ENCODE measurements at places on chromosomes 11 and 22. TPM values are rescaled to one million over a fixed set of nuclear protein-coding genes. Genes with fewer than 3 reads are reported as not detected.

DNA sequence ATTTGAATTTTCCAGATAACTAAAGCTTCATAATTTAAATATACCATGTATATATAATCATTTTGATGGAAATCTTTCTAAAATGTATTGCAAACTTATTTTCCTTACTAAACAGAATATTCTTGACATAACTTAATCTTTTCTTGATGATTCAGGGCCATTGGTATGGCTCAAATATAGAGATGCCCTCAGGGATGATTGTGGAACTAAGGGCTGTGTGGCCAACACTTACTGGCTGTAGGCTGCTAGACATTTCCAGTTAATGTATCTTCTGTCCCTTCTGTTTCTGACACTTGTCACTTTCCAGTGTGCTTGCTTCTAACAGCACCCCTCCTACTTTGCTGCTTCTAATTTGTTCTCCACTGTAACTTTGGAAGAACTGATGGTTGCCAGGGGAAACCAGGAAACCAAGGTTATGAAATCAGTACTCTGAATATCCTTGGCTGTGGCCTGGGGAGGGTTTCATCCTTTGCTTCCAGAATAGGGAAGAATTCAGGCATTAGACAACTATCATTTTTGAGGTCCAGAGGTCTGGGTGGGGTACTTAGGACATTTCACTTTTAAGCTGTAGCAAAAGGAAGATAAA, 697.2 kb downstream of the ETS1 start:
- H3K27ac ChIP-seq, result no peak overlapping the region
- no peak overlapping the region for H3K4me3 ChIP-seq
- H3K36me3 ChIP-seq, result no peaks in the 10 kb centered on the region
- no peaks in the 10 kb centered on the region for H3K27me3 ChIP-seq
- H3K4me1 ChIP-seq, result no peaks in the 10 kb centered on the region

DNA sequence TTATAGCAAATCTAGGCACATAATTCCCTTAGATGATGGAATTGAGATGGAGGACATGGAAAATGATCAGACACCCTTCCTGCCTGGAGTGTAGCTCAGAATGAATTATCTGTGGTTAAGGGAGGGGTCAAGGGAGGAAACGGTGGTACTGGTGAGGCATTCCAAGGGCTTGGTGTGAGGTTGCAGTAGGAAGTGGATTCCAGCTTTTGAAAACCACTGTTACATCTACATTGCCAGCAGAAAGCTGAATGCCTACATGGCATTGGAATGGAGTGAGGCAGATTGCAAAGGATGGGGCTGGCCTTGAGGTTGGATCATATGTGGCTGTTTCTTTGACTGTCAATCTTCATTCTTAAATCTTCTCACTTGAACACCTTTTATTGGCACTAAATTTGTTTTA, 684.4 kb downstream of the NTM start:
- no peak overlapping the region for H3K4me3 ChIP-seq
- no peak overlapping the region for H3K27ac ChIP-seq
- no peaks in the 10 kb centered on the region for H3K36me3 ChIP-seq
- DNase-seq, result no peak

GRCh38 chr11:83241291-83241946, 44.7 kb downstream of the CCDC90B start:
- no peak overlapping the region for H3K4me3 ChIP-seq
- H3K4me1 ChIP-seq, result no peaks in the 10 kb centered on the region
- DNase-seq, result no peak
- no peak overlapping the region for H3K27ac ChIP-seq
- no peaks in the 10 kb centered on the region for H3K27me3 ChIP-seq
- no peaks in the 10 kb centered on the region for H3K36me3 ChIP-seq

GRCh38 chr22:21940521-21940920, 12.1 kb downstream of the PPM1F start:
- H3K4me3 ChIP-seq, result no peak overlapping the region
- peak overlapping the region; percentile 84 for H3K27ac ChIP-seq
- H3K4me1 ChIP-seq, result peaks cover 100% of the 10 kb centered on the region
- no peaks in the 10 kb centered on the region for H3K27me3 ChIP-seq

GRCh38 chr11:66316849-66317251, at the start of gene CD248:
TSS of gene CD248 (minus strand) at chr11:66317044. CDS start at chr11:66317027, 17 bp downstream.
- no peaks in the 10 kb centered on the region for H3K36me3 ChIP-seq
- no peaks in the 10 kb centered on the region for H3K4me1 ChIP-seq
- H3K27me3 ChIP-seq, result no peaks in the 10 kb centered on the region

- no peak for DNase-seq
- H3K36me3 ChIP-seq, result peaks cover 45% of the 10 kb centered on the region
- peak overlapping the region; percentile 94 for H3K27ac ChIP-seq
- peak overlapping the region; percentile 92 for H3K4me3 ChIP-seq
Measured at GRCh38 chr11:8681837-8682302, 595 bp downstream of the TRIM66 start.

DNA sequence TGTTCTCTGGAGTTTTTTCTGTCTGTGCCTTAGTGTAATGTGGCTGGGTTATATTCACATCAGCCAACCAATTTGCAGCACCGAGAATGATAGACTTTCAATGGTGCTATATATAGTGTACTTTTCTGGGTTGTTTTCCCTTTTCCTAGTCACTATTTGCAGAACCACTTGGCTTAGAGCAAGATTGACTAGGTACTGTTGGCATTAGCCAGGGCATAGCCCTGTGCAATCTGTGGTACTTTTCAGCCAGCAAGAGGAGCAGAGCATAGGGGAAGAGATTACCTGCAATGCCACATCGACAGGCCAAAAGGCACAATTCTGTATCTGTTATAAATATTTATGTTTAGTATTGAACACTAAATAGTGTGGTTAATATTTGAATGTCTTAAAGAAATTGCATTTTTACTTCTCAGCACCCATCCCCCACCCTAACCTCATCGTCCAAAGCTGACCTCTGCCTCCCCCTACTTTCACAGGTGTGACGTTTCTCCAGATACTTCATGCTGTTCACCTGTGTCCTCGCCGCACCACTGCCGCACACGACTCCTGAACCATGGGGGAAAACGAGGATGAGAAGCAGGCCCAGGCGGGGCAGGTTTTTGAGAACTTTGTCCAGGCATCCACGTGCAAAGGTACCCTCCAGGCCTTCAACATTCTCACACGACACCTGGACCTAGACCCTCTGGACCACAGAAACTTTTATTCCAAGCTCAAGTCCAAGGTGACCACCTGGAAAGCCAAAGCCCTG, 51.4 kb downstream of the MICAL2 start:
- H3K36me3 ChIP-seq, result no peaks in the 10 kb centered on the region
- no peak overlapping the region for H3K27ac ChIP-seq
- H3K4me3 ChIP-seq, result no peak overlapping the region
- no peaks in the 10 kb centered on the region for H3K27me3 ChIP-seq

- H3K27me3 ChIP-seq, result no peaks in the 10 kb centered on the region
- no peak overlapping the region for H3K27ac ChIP-seq
- DNase-seq, result no peak
- H3K4me3 ChIP-seq, result no peak overlapping the region
Measured at GRCh38 chr22:37739611-37740049, 42.8 kb downstream of the TRIOBP start.

- no peak for DNase-seq
- no peak overlapping the region for H3K4me3 ChIP-seq
- H3K4me1 ChIP-seq, result no peaks in the 10 kb centered on the region
- H3K27me3 ChIP-seq, result no peaks in the 10 kb centered on the region
- H3K27ac ChIP-seq, result no peak overlapping the region
- H3K36me3 ChIP-seq, result no peaks in the 10 kb centered on the region
Measured at GRCh38 chr22:47086596-47087248, 324.3 kb downstream of the TBC1D22A start.

GRCh38 chr11:3644817-3645235, at the start of gene ART1:
TSS of gene ART1 (plus strand) at chr11:3645128. CDS start at chr11:3659214, 14,086 bp downstream.
- H3K4me3 ChIP-seq, result no peak within 1 kb of the TSS
- H3K27ac ChIP-seq, result no peak within 1 kb of the TSS
- H3K27me3 ChIP-seq, result no peaks in the 10 kb centered on the region
- no peaks in the 10 kb centered on the region for H3K36me3 ChIP-seq
- H3K4me1 ChIP-seq, result peaks cover 6% of the 10 kb centered on the region
- no peak for DNase-seq

GRCh38 chr11:40597546-40598113, 861.8 kb downstream of the LRRC4C start:
- DNase-seq, result no peak
- no peaks in the 10 kb centered on the region for H3K27me3 ChIP-seq
- H3K36me3 ChIP-seq, result no peaks in the 10 kb centered on the region
- no peaks in the 10 kb centered on the region for H3K4me1 ChIP-seq

GRCh38 chr11:26841818-26842473, 120.1 kb upstream of the SLC5A12 start:
- DNase-seq, result no peak
- no peaks in the 10 kb centered on the region for H3K36me3 ChIP-seq
- peaks cover 17% of the 10 kb centered on the region for H3K4me1 ChIP-seq
- no peak overlapping the region for H3K4me3 ChIP-seq
- peak overlapping the region; percentile 66 for H3K27ac ChIP-seq

DNA sequence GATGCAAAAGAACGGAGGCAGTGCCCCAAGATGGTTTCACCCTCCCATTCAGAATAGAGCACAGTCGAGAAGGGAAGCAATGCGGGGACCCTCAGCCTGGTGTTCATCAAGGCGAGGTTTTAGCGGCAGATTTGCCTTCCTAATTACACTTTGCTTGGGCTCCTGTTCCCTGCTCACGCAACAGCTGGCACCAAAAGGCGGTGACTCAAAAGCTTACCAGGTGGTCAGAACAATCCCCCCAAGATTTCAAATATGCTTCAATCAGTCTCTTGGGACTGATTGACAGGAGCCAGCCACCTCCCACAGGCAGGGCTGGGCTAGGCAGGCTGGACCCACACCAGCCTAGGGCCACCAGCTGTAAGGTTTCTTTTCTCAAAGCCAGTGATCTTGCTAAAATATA, 14.2 kb downstream of the IGSF9B start:
- DNase-seq, result no peak
- H3K27ac ChIP-seq, result no peak overlapping the region
- H3K4me3 ChIP-seq, result no peak overlapping the region
- peaks cover 5% of the 10 kb centered on the region for H3K36me3 ChIP-seq
- H3K27me3 ChIP-seq, result no peaks in the 10 kb centered on the region

GRCh38 chr11:44831605-44832394, 105.0 kb downstream of the TSPAN18 start:
- H3K27me3 ChIP-seq, result no peaks in the 10 kb centered on the region
- H3K4me1 ChIP-seq, result peaks cover 8% of the 10 kb centered on the region
- no peak overlapping the region for H3K4me3 ChIP-seq

DNA sequence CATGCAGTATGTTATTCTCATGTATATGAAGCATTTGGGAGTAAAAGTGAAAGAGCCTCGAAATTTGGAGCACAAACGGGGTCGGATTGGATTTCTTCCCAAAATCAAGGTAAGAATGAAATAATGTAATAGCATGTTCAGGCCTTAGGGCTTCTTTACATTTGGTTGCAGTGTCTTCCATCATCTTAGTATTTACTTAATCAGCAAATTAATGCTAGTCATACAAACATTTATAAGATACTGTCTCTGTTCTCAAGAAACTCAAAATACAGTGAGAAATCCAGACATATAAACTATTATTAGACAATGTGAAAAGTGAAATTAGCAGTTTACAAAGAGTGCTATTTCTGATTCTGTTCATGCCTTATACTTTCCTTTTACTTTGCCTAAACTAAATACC, 63.3 kb upstream of the GRIK4 start:
- no peak overlapping the region for H3K4me3 ChIP-seq
- H3K36me3 ChIP-seq, result no peaks in the 10 kb centered on the region
- H3K27me3 ChIP-seq, result no peaks in the 10 kb centered on the region
- H3K4me1 ChIP-seq, result no peaks in the 10 kb centered on the region
- H3K27ac ChIP-seq, result no peak overlapping the region

DNA sequence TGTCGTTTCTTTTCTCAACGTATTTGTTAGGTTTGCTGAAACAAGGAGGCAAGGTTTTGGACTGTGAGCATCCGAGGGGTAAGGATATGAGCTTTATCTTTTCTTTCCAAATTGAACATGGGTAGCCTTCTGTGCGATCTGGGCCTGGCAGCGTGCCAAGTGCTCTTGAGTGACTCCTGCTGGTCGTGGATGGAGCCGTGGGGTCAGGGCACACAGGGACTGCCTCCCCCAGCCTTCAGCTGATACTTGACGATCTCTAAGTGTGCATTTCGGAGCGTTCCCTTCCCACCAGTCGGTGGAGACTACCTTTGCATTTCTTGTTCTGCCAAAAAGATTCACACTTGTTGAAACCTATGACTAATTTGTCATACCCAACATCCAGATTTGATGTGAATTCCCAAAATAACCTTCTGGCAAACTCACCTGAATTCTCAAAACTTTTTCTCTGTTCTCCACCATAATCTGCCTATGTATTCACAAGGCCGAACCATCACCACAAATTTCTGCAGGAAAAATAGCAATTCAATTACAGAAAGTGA, 40.1 kb upstream of the CLMP start:
- peak; percentile 52 for DNase-seq
- H3K36me3 ChIP-seq, result no peaks in the 10 kb centered on the region
- peaks cover 10% of the 10 kb centered on the region for H3K4me1 ChIP-seq
- peak overlapping the region; percentile 45 for H3K27ac ChIP-seq
- no peaks in the 10 kb centered on the region for H3K27me3 ChIP-seq
- no peak overlapping the region for H3K4me3 ChIP-seq

DNA sequence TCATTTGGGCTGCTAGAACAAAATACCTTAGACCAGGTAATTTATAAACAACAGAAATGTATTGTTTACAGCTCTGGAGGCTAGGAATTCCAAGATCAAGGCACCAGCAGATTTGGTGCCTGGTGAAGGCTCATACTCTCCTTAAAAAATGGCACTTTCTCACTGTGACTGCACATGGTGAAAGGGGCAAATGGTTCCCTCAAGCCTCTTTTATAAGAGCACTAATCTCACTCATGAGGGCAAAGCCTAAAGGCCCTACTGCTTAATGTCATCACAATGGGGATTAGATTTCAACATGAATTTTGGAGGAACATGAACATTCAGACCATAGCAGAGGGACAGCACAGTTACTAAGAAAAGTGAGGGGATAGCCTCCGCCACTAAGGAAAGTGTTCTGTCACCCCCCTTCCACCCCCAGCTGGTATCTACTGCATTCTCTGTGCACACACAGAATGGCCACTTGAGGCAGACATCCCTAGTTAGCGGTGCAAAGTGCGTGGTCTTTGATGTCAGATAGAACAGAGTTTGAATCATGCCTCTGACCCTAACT, 47.2 kb upstream of the CEP295 start:
- H3K4me1 ChIP-seq, result no peaks in the 10 kb centered on the region
- H3K4me3 ChIP-seq, result no peak overlapping the region
- DNase-seq, result no peak
- H3K27ac ChIP-seq, result no peak overlapping the region

The MMP10 gene
- total RNA-seq, result not detected

The MRGPRX3 gene
- total RNA-seq, result not detected

The YDJC gene
- 37.7 TPM for total RNA-seq

The DSCAML1 gene
- 0.20 TPM for total RNA-seq

The APOL5 gene
- not detected for total RNA-seq

The MMP1 gene
- total RNA-seq, result not detected

The SLC43A1 gene
- 35.8 TPM for total RNA-seq

The HBB gene
- 151 TPM for total RNA-seq

The MICALL1 gene
- total RNA-seq, result 28.5 TPM

Data from tibial nerve (tissue), 4 donors.